ENCODE measurements at places on chromosomes 7 and 10.

DNA sequence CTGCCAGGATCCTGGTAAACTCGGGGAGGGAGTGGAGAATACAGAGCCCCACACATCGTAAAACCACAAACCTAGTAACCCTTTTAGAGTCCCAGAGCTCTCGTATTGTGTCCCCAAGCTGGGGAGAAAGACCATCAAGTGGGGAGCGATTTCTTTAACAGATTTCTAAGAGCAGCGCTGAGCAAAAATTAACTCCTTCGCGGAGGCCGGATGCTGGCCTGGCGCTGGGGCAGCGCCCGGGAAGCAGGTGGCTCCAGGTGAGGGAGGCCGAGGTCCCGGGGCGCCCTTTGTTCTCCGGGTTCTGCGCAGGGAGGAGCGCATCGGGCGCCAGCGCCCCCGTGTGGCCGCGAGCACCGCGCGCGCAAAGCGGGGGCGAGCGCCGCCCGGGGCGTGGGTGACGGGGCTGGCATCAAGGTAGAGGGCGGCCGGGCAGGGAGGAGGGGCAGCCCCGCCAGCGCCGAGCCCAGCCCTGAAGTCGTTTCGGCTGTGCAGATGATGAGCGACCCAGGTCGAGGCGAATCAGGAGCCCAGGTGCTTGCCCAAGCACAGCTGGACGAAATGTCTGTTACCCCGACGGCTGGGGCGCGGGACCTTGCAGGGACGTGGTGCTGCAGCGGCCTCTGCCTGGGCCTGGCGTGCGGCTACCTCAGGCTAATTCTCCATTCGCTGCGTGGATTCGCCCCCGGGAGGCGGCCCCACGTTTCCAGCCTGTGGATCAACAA is 10.4 kb upstream of the FGFR2 start:
- peak; percentile 1 for DNase-seq

GRCh38 chr7:7562736-7563135 is 3.9 kb upstream of the MIOS start:
- DNase-seq, result no peak

DNA sequence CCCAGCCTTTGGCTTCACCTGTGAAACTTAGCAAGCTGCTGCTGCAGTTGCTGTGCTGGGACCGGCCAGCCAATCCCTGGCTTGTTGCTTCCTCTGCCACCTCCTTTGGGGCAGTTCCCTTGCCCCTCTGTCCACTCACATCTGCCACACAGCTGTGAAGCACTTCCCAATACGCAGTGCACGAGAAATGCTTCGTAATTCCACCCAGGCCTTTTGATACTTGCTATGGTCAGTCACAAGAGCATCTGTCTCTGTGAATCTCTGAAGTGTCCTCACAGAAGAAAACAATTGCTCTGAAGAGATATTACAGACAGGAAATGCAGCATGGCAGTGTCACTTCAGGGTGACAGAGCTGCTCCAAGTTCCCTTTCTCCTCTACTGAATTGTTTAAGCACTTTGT is 208.5 kb downstream of the PTEN start:
- no peak for DNase-seq

GRCh38 chr7:139523199-139523941 is at the start of gene CLEC2L:
TSS of gene CLEC2L (plus strand) at chr7:139523685. CDS start at chr7:139523928, 243 bp downstream.
- DNase-seq, result no peak

DNA sequence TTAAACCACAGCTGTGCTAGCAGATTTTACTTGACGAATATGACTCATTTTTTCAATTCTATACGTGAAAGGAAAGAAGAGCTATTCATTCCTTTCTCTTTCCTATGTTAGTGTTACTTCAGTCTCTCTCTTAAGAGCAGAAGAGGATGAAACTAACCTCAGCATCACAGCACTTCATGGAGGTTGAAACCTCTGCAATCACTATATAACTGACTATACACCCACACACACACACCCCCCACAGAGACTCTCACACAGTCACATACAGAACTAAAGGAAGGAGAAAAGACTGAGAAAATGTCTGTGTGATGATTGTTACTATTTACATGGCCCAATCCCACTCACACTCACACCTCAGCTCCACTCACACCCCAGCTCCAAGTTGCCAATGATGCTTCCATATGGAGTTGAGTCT is 104.2 kb downstream of the KIF20B start:
- DNase-seq, result peak; percentile 61

DNA sequence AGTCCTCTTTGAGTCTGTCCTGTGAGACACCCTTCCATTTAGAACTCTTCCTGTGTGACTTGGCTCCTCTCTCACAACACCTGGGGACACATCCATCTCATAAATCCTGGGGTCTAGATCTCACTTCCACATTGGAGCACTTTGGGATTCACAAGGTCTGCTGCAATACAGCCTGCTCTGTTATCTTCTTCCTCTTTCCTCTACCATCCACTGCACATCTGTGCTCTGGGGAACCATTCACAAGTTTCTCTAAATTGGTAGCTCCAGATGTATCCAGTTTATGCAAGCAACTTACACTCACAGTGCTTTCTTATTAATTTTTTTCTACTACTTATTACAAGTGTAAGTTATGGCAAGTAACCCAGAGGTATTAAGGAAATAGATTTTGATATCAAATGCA is 5.5 kb upstream of the FIGNL1 start:
- no peak for DNase-seq

DNA sequence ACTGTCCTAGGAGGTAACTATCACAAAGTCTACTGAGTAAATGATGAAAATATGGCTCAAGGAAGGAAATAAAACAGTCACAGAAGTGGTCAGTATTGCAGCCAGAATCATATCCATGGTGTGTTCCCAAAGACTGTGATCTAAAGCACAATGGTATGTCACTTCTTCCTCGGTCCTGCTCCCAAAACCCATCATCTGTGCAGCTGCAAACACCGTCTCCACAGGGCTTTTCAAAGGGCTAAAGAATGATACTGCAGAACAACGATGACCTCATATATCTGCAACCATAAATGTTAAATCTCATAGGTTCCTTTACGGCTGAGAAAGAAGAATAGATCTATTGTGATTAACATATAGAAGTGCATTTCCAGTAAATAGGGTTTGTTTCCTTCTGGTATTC is 465.0 kb downstream of the GRID1 start:
- DNase-seq, result no peak

GRCh38 chr10:4013651-4014121 is 228.7 kb upstream of the KLF6 start:
- DNase-seq, result peak; percentile 64

- no peak for DNase-seq
These were observed 636.5 kb downstream of the DNAJB9 start for GRCh38 chr7:109206196-109206595.

DNA sequence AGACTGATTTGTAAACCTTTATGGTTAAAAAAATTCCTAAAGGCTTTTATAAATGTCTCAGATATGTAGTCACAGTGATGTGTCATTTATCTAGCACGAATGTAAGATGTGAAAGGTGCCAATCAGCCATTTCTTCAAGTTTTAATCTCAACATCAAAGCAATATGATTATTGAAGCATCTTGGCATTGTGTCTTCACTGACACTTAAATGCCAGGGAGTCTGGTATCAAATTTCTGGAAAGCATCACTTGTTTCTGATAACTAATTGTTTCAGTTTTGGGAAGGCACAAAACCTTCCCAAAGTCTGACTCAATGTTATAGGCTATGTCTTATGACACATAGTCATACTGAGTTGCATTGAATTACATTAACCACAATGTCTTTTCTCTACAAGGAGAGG is 492.0 kb upstream of the CNTNAP2 start:
- no peak for DNase-seq

- DNase-seq, result no peak
These were observed 24.9 kb upstream of the FAM180A start for GRCh38 chr7:135773464-135773863.

- peak; percentile 22 for DNase-seq
These were observed 133.5 kb upstream of the PRSS58 start for GRCh38 chr7:142391191-142391992.

DNA sequence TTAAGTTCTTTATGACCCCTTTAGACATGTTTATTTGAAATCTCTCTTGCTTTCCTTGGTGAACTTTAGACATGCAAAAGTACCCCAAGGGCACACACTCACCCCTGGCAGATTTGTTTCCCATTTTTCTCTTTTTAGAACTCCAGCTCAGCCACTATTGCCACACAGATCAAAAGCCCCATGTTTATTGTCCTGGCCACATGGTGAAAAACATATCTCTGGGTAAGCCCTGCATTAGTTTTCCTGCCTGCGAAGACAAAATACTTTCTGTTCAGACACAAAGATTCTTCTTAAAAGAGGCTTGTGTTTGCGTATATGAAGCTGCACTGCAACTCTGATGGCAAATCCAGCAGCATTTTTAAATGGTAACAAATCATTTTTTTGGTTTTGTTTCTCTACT is 200.0 kb downstream of the POLR1F start:
- DNase-seq, result no peak

DNA sequence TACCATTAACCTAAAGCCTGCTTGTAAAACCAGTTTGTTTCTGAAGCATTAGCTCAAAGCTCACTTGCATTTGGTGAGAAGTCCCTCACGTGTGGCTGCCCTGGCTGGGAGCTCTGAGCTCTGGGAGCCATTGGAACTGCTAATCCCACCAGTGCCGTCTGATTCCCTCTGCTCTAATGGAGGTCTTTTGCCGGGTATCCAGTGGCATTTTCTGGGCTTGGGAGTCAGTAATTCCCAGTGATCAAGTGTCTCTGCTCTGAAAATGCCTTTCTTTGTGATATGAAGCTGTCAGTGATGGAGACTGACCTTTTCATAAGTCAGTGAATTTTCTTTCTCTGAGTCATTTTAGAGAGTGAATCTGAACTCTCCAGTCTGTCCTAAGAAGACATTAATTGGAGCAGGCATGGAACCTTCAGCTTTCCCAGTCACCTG is 36.9 kb upstream of the FAM20C start:
- no peak for DNase-seq

- no peak for DNase-seq
These were observed at the start of gene HOXA7 for GRCh38 chr7:27156508-27156898. TSS of gene HOXA7 (minus strand) at chr7:27156675. CDS start at chr7:27156545, 130 bp downstream.

GRCh38 chr10:23439961-23440889 is 1.4 kb downstream of the OTUD1 start:
- no peak for DNase-seq

GRCh38 chr10:21315645-21316220 is 209.7 kb downstream of the SKIDA1 start:
- DNase-seq, result no peak

- no peak for DNase-seq
These were observed 5.5 kb upstream of the H2AZ2 start for GRCh38 chr7:44853391-44853790.

DNA sequence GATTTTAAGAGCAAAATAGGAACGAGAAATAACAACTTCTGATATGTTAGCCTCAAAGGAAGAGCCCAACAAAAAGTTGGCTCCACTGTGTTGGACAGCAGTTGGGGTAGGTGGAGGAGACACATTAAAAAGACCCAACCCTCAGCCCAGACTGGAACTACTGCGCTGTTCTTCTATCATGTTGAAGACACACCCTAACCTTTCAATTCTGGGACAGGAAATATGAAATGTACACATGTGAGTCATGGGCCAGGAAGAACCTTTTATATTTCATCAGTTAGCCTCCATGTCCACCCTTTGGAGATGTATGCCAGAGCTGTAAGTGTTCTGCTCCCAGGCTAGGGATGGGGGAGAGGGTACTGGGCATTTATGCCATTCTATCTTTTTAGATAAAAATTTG is 22.1 kb downstream of the CLDN12 start:
- DNase-seq, result no peak

DNA sequence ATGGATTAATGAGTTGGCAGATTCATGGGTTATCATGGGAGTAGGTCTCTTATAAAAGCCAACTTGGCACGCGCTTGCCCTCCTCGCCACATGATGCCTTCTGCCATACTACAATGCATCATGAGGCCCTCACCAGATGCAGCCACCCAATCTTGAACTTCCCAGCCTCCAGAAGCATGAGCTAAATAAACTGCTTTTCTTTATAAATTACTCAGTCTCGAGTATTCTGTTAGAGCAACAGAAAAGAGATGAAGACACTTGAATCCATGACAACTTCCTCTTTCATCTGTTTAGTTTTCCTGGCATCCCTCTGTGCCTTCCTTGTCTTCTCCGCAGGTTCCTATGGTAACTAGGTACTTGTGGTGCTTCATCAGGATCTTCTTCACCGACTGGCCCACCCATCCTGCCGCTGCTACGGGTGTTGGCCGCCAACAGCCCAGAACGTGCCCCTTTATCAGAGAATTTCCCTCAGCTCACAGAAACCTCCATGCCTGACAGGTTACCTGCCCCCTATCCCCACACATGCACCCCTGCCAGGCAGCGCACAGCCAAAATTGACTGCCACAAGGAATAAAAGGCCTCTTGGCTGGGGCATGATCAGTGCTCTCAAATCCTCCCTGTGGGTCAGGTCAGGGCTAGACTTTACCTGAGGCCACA is 28.0 kb upstream of the PPIF start:
- DNase-seq, result no peak

DNA sequence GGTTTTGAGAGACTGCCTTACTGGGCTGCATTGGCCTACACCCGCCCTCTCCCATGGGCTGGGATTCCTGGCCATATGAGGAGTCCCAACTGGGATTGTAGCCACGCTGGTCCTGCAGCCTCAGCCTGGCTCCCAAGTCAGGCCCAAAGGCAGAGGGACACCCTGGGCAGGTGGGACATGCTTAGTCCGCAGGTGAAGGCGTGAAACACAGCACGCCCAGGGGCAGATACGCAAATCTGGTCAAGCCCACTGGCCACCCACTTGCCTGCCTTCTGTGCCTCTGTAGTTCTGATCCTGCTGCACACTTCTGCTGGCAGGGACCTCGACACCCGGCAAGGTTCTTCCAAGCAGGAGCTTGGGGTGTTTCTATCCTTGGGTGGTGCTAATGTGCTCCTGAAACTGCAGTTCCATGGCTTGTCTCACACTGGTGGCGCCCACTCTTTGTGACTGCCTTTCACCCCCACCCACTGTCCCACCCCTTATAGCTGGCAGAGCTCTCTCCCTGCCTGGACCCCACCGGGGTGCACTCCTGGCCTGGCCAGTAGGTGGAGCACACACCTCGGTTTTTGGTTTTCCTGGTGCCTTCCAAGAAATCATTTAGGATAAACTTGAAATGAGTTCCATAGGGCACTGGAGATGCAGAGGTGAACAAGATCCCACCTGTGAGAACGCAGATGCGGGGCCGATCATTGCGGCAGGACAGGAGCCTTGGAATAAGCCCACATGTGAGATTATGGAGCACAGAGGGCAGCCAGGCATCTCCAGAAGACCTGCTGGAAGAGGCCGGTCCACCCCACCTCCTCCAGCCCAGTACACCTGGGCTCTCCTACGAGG is 47.9 kb downstream of the MKI67 start:
- no peak for DNase-seq

Data from stimulated activated CD4-positive, alpha-beta T cell treated with anti-CD3 and anti-CD28 coated beads, Interleukin-12 subunit alpha, Interleukin-12 subunit beta, amount 100 ng/mL, for 48 hours (primary cell).